ENCODE measurements at places on chromosomes 7 and 10.

DNA sequence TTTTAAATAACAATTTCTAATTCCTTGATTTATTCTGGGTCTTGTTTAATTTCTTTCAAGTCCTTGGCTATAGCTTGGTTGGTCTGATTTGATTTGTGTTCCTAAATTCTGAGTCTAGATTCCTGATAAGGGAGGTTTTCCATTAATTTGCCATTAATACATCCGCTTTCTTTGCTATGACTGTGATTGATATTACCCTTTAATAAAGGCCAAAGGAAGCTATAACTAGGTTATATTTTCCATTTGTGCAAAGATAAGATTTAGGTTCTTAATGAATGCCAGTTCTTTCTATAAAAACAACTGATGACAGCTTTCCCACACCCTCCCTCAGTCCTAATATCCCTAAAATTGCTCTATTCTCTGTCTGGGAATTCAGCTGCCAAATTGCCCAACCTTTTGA, 28.2 kb downstream of the NDUFB2 start:
- no peak for DNase-seq

DNA sequence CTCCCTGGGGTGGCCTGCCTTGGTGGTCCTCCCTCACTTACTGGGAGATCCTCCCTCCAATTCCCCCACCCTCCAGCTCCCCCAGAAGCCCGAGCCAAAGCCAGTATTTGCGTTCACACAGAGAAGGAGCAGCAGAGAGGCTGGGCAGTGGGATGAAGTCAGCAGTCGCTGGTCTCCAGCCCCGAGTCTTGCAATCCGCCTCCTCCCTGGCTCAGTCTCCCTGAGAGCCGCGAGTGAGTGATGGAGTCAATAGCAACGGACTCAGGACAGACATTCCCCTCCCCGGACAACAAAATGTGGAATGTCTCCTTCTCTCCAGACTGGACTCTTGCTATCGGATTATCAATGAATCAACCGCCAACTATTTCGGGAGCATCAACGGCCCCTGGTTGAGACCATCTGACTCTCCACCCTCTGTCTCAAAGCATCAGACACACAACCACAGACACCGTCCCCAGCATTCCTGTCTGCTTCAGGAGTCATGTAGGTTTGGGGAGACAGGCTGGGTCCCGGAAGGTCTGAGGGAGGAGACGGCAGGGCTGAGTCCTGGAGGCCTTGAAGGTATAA, 178.4 kb downstream of the SH3PXD2A start:
- DNase-seq, result no peak

GRCh38 chr7:143408686-143409561, at the start of gene EPHA1:
TSS of gene EPHA1 (minus strand) at chr7:143408856. CDS start at chr7:143408805, 51 bp downstream.
- DNase-seq, result peak; percentile 33

DNA sequence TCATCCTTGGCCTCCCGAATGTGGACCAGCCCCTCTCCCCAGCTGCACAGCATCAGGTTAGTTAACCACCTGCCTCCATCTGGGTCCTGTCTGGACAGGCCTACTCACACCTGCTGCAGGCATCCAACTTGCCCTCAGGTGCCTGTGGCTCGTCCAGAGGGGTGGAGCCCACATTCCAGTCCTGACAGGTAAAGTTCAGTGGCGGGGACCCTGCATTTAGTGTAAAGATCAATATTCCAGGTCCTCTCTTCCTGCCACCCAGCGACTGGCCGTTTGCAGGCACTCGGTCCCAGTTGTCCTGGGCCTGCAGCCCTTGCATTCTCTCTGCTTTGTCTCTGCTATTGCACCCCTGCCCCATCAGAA, 15.0 kb downstream of the HTRA1 start:
- no peak for DNase-seq

GRCh38 chr7:116679500-116679899, 7.5 kb downstream of the MET start:
- DNase-seq, result no peak

Data from CD8-positive, alpha-beta T cell (primary cell).